ENCODE measurements at places on chromosomes 1 and 21.

DNA sequence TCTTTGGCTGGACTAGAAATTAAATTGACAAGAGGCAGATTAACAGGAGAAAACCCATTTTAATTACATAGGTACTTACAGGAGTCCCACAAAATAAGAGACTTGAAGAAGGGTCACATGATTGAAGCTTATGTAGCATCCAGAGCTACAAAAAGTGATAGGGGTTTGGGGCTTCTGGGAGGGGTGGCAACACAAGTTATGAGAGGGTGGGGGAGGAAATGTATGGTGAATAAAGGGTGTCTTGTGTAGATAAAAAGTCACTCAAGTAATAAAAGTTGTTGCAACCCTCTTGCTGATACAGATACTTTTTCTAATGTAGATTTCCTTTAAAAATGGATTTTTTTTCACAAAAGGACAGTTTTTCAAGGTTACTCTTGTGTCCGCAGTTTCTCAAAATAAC, 24.0 kb downstream of the USP25 start:
- no peak for DNase-seq

DNA sequence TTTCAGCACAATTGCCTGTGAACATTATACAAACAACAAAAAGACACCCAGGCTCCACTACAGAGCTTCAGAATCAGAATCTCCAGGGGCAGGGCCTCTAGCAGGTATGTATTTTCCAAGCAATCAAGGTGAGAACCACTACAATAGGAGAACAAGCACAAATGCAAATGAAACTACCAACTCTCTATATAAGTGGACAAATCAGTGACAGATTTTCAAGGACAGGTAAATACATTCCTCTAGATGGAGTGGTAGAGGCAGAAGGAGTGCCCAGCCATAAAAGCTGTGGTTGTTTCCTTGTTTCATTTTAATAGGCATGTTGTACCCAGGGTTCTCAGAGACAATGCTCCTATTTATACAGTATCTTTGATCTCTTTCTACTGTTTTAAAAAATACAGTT, 20.1 kb upstream of the CCDC17 start:
- no peak for DNase-seq

- no peak for DNase-seq
Measured at GRCh38 chr1:85449356-85449755, 15.6 kb downstream of the DDAH1 start.

DNA sequence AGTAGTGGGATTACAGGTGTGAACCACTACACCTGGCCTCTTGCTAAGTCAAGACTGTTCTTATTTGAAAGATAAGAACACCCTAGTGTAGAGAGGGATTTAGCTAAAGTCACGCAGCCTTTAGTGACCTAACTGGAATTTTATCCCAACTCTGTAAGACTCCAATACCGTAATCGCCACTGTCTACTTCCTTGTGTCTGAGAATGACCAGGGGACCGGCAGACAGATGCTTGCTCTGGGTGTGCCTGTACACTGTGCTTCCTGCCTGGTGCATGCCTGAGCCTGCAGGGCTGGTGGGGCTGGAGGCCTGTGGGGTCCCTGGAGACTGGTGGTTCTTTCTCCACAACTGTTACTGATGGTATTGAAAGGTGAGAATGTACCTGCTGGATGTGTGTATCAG, 15.3 kb downstream of the MFSD2A start:
- DNase-seq, result no peak

- no peak for DNase-seq
Measured at GRCh38 chr21:34814529-34814951, 145.7 kb downstream of the CLIC6 start.

GRCh38 chr1:63269571-63269970, 52.8 kb upstream of the FOXD3 start:
- DNase-seq, result no peak

DNA sequence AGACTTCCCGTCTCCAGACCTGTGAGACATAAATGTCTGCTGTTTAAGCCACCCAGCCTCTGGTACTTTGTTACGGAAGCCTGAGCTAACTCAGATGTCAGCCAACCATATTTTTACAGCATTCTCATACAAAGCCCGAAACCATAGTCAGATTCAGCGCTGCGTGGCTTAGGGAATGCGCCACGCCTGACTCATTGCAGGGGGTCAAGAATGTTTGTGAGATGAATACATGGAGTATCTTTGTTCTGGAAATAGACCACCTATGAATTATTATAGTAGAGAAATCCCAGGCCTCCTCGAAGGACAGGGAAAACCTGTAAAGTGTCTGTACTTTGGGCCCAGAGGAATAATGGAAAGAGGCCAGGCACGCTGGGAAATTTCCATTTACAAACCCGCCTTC, 434.8 kb downstream of the CAMTA1 start:
- no peak for DNase-seq

GRCh38 chr1:161192476-161193465, 6.1 kb downstream of the ADAMTS4 start:
- peak; percentile 84 for DNase-seq

- DNase-seq, result no peak
Measured at GRCh38 chr1:224458996-224459395, 24.4 kb upstream of the WDR26 start.

- no peak for DNase-seq
Measured at GRCh38 chr1:96509951-96510350, 211.6 kb upstream of the PTBP2 start.

DNA sequence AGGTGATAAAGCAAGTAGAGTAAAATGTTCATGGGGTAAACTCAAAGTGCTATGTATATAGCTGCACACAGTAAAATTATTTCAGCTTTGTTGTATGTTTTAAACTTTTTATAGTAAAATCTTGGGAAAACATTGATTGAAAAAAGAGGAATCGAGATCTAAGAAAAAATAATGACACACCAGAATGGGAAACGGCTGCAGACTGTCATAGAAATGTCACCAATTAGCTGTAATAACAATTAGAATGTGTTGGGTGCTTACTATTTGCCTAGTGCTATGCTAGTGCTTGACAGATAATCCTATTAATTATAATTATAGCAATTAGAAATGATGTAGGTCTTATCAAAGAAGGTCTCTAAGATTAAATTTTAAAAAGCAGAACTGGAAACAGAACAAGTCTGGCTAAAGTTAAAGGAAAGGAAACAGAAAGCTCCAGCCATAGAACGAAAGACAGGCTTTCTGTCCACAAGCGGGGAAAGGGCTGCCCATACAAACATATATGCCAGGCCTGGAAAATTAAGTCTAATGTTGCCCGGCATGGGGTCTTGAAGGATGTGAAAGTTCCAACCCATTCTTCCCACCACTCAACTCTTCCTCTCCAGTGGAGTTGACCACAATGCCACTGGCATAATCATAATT, 5.0 kb downstream of the PCNX2 start:
- no peak for DNase-seq

DNA sequence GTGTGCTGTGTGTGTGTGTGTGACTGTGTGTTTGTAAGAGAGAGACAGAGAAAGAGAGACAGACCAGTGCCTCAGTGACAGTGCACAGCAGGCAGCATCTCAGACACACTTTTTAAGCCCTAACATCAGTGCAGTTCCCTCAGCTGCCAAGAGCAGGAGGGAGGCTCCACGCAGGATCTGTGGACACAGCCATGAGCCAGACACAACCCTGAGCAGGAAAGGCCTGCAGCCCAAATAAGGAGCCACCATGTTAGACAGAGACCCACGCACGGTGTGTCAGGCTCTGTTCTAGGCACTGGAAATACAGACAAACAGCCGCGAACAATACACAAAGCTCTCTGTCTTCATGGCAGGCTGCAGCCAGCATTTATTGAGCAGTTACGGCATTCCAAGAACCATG, 445.5 kb downstream of the MATN1 start:
- DNase-seq, result no peak

- no peak for DNase-seq
Measured at GRCh38 chr1:61539720-61540462, 185.1 kb downstream of the TM2D1 start.

DNA sequence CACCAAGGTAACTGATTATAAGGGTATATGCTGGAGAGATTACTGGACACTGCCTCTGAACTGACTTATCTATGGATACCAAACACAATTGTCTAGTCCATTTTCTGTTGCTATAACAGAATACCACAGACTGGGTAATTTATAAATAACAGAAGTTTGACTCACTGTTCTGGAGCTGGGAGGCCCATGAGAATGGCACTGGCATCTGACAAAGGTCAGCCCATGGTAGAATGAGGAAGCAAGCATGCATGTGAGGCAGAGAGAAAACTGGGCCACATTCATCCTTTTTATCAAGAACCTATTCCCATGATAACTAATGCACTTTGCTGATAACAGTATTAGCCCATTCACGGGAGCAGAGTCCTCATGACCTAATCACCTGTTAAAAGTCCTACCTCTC, 37.4 kb downstream of the FCER1A start:
- DNase-seq, result no peak

DNA sequence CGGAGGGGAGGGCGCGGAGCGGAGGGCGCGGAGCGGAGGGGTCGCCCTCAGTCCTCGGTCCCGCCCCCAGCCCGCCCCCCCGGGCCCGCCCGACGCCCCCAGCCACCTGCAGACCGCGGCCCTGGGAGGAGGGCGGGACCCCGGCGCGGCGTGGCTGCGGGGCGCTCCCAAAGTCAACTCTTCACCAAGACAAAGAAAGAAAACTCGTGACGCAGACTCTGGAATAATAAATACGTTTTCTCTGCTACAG, 1.2 kb downstream of the HES4 start:
- DNase-seq, result no peak

DNA sequence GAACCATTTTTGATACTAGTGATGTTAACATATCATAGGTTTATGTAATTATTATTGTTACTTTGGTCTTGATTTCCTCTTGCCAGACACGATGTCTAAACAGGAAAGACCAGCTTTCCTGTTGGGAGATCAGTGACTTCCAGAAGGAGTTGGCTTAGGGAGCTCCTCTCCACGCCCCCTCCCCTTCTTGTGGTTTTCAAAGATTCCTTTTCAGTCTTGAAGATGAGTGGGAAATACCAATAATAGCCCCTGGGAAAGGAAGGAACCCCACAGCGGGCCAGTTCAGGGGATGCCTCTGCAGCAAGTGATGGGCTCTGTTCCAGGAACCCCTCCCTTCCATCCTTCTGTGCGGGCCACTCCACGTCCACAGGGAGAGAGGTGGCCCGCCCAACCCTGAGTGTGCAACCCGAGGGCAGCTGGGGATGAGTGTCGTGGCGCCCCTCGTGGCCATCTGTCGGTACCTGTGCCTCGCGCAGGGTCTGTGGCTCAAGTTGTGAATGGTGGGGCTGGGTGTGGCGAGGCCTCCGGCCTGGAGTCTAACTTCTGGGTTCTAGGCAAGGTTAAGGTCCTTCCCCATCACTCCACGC, 65.7 kb downstream of the TLR5 start:
- no peak for DNase-seq

DNA sequence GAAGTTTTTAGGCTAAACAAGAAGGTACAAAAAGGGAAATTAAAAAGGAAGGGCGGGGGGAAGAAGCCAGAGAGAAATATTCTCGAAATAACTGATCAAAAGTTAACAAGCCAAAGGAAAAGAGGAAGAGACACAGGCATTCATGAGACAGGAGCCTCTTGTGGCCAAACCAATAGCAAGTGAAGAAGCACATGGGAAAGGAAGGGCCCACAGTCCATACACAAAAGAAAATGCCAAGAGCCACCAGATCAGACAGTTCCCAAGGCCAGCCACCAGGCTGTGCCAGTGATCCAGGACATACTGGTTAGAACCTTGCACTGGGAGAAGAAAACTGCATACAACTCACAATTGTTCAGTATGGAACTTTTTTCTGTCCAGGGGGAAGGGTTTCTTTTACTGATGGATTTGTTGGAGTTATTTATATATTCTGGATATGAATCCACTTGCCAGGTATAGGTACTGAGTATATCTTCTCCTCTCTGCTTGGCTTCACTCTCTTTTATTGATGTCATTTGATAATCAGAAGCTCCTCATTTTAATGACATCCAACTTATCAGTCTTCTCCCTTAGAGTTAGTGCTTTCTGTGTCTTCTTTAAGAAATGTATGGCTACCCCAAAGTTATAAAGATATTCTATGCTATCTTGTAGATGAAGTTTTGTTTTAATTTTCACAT, 76.8 kb downstream of the CD46 start:
- DNase-seq, result peak; percentile 82

DNA sequence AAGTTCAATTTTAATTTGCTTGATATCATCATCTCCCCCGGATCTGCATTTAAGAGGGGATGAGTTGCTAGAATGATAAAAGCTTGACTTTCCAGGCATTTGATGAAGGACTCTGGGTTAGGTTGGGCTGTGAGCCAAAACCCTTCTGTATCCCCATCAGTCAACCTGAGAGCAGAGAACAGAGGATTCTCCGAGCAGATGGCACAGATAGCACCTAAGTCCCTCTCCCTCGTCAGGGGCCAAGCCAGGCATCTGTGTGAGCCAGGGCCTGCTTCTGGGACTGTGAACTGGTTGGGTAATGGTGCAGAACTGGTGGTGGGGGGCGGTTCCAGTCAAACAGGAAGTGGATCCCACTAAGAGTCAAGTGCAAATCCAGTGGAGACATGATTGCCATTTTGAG, 205.8 kb downstream of the TNR start:
- no peak for DNase-seq

GRCh38 chr1:157880621-157881020, 39.0 kb upstream of the CD5L start:
- DNase-seq, result no peak

- DNase-seq, result no peak
Measured at GRCh38 chr1:109826930-109827349, 63.2 kb upstream of the EPS8L3 start.

DNA sequence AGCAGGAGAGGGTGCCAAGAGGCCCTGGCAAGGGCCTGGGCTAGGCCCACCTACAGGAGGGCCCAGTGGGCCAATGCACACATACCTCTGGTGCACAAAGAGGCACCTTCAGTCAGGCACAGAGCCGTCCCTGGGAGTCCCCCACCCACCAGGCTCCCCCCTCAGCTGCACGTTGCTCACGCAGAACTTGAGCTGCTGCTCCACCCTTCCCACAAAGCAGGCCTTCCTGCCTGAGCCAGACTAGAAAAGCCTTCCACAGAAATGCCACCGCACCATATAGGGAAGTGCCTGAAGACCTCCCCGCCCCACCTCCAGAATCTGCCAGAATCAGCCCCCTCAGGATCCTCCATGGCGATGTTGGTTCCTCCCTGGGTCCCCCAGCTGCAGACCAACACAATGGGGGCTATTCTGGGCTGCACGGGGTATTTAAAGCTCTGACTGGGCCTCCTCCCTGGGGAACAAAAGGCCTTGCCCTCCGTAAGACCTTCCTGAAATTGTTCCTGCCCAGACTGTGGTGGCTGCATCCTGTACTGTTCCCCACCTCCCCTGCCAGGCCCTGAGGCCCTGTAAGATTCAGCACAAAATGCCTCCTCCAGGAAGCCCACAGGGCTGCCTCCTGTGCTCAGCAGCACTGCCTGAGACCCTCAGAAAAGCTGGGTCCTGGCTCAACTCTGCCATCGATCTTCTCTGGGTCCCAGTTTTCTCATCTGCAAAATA, 27.2 kb downstream of the HSPG2 start:
- no peak for DNase-seq

All from hippocampal formation (tissue), 2 donors.